Central memory CD8-positive, alpha-beta T cell (primary cell): ENCODE measurements at places on chromosomes 2 and 18.

DNA sequence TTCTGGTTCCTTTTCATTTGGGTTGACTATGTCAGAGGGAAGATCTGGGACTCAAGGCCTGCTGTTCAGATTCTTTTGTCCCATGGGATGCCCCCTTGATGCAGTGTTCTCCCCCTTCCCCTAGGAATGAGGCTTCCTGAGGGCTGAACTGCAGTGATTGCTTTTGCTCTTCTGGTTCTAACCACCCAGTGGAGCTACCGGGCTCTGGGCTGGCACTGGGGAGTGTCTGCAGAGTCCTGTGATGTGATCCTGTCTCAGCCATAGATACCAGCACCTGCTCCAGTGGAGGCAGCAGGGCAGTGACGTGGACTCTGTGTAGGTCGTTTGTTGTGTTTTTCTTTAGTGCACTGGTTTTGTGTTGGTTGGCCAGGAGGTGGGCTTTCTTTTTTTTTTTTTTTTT, 32.1 kb upstream of the RHOB start:
- no peak for DNase-seq

GRCh38 chr2:95342556-95343320, 45.6 kb downstream of the KCNIP3 start:
- no peak for DNase-seq

GRCh38 chr2:85706599-85707296, 12.6 kb downstream of the GNLY start:
- DNase-seq = no peak

DNA sequence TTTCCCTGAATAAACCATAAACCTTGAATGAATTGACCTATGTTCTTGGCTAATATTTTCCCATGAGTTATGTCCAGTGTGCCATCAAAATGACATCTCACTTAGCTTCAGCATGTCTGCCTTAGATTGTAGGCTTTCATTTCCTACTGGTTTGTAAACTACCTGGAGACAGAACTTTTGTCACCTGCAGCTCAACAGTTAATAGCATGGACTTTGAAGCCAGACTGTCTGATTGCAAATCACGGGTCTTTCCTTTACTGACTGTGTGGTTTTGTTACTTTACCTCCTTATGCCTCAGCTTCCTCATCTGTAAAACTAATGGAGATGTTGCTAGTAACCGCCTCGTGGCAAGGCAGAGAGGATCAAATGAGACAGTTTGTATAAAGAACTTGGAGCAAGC, 187.1 kb downstream of the SUCLG1 start:
- DNase-seq = no peak

- DNase-seq = no peak
Observed at GRCh38 chr18:49459404-49460171, 857 bp downstream of the DYM start.

DNA sequence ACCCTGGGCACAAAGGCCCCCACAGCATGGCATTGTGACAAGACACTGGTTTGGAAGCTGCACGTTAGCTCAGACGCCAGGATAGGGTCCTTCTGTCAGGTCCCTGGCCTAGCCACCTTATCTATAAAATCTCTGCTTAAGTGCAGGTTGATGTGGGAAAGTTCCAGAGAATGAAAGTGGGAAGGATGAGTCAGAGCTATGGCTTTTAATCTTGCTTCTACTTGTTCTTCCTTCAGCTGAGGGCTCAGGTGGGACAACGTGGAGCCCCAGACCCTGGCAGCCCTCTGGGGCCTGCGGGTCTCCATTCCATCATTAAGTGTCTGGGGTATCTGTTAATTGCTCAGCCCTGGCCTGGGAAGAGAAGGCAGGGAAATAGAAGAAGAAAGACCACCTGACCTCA, 64.5 kb downstream of the CELF4 start:
- no peak for DNase-seq

DNA sequence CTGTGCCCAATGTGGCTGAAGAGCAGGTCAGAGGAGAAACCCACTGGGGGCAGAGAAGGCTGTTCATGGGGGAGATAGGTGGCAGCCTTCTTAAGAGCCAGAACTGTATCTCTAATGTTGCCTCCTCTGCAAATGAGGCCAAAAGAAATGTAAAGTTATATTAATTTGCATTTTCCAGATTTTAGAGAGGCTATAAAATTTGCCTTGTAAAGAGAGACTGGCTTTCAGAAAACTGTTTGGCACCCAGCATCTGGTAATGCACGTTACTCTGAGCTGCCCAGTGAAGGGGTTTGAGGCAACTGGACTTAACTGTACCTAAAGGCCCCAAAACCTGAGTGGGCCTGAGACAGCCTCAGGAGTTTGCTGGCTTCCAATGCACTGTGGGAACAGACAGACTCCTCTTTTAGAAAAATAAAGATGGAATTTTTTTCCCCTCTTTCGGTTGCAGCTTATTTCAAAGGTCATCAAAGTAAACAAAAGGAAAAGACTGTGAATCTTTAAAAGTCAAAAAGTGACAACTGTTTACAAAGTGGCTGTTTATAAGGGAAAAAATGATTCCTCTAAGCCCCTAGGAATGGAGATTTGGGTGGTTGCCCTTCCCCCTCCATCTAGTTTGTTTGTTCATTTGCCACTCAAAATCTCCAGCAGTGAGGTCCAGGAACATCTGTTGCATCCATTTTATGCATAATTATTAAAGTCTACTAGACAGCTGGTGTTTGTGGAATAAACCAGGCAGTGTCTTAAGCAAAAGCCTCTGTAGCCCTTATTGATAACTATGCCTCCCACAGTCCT, 132.2 kb upstream of the ZFP36L2 start:
- DNase-seq = no peak

GRCh38 chr2:36530983-36531354, 67.0 kb downstream of the FEZ2 start:
- no peak for DNase-seq

DNA sequence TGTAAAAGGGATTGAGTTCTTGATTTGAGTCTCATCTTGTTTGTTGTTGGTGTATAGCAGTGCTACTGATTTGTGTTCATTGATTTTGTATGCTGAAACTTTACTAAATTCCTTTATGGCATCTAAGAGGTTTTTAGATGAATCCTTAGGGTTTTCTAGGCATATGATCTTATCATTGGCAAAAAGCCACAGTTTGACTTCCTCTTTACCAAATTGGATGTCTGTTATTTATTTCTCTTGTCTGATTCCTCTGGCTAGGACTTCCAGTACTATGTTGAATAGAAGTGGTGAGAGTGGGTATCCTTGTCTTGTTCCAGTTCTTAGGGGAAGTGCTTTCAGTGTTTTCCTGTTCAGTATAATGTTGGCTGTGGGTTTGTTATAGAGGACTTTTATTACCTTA, 4.8 kb downstream of the ANKAR start:
- DNase-seq = no peak

- no peak for DNase-seq
Observed at GRCh38 chr2:150672311-150672710, 184.8 kb upstream of the RND3 start.

DNA sequence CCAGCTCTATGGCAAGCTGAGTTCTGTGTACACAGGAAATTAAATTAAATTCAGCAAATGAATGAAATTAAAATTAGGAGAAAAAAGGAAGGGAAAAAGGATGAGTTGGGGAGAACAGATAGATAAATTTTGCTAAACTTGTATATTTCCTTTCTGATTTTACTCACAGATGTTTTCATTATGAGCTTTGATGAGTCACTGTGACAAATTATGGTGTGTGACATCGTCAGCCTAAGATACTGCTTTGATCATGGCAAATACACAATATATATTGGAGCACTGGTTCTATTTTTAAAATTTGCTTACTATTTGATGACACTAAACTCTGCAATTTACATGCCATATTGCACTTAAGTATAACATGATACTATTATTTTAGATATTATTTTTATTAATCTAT, 464.6 kb upstream of the SPHKAP start:
- no peak for DNase-seq

GRCh38 chr2:47422016-47422415, 19.1 kb downstream of the MSH2 start:
- no peak for DNase-seq

DNA sequence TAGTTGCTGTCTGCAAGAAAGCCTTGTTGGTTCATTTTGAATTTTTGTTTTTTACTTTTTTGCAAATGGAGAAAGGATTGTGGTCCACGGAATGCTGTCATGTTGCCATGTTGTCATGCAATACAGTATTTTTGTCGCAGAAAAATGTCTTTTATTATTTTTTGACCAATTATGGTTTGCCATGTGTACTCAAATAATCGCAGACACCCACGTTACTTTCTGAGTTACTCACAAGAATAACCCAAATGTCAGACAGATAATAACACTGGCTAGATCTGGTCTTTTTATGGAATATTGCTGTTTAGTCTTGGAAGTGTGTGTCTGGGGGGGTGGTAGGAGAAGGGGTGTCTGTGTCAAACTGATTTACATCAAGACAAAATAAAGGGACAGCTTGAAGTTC, 188.9 kb downstream of the LTBP1 start:
- no peak for DNase-seq

- peak; percentile 35 for DNase-seq
Observed at GRCh38 chr2:437756-438393, 150.0 kb upstream of the ALKAL2 start.

DNA sequence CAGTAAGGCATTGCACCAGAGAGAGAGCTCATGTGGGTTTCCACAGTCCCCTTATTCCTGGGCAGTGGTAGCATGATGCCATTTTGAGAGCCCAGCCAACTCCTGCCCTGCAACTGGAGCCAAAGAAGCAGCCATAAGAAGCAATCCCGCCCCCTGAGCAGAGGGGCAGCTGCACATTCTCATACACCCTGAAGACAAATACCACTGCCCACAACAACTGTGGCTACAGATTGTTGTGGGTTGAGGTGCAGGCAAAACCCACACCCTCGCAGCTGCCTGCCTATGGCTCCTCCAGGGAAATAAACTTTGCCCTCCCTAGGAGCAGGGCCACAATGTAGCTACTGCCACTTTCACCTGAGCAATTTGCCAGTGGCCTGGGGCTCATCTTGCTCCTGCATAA, 219.4 kb upstream of the NRXN1 start:
- no peak for DNase-seq

GRCh38 chr2:219537657-219538488, 5.7 kb downstream of the CHPF start:
- DNase-seq = no peak

- DNase-seq = no peak
Observed at GRCh38 chr2:126275098-126275497, 380.9 kb upstream of the GYPC start.

DNA sequence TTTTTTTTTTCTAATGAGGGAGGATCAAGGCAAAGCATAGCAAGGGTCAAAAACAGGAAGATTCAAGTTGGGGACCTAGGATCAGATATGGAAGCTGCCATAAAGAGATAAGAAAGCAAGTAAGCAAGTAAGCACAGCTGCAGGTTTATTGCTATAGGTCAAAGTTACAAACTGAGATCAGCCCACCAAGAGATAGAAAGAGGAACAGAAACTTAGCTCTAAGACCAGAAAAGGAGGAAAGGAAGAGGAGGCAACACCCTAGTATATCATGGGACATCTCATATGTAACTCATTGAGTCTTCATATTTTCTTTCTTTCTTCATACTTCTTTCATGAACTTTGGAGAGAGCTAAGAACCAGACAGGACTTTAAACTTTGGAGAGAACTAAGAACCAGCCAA, 295.9 kb upstream of the CRIM1 start:
- DNase-seq = no peak

- DNase-seq = no peak
Observed at GRCh38 chr2:236662231-236663185, 92.9 kb downstream of the ACKR3 start.

GRCh38 chr18:35517715-35518114, 20.0 kb upstream of the INO80C start:
- no peak for DNase-seq

- no peak for DNase-seq
Observed at GRCh38 chr2:163675388-163675787, 60.4 kb downstream of the FIGN start.

DNA sequence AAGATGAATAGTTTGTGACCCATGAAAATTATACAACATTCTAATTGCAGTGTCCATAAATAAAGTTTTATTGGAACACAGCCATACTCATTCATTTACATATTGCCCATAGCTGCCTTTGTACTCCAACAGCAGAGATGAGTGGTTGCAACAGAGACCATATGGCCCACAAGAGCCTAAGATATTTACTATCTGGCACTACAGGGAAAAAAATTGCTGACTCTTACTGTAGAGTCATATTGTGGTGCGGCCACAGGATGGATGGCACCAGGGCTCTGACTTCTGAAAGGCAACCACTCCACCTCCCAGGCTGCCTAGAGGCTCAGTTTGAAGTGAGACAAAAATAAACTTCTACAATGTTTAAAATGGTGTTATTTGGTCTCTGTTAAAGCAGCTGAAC, 404.0 kb upstream of the ATP5MC3 start:
- no peak for DNase-seq

DNA sequence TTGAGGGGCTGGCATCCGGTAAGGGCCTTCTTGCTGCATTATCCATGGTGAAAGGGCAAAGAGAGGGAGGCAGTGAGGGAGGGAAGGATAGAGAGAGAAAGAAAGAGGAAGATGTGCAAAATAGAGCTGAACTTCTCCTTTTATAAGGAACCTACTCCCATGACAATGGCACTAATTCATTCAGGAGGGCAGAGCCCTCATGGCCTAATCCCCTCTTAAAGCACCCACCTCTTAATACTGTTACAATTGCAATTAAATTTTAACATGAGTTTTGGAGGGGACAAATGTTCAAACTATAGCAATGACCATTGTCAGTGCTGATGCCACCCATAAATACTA, 60.2 kb downstream of the CXCR4 start:
- DNase-seq = no peak

DNA sequence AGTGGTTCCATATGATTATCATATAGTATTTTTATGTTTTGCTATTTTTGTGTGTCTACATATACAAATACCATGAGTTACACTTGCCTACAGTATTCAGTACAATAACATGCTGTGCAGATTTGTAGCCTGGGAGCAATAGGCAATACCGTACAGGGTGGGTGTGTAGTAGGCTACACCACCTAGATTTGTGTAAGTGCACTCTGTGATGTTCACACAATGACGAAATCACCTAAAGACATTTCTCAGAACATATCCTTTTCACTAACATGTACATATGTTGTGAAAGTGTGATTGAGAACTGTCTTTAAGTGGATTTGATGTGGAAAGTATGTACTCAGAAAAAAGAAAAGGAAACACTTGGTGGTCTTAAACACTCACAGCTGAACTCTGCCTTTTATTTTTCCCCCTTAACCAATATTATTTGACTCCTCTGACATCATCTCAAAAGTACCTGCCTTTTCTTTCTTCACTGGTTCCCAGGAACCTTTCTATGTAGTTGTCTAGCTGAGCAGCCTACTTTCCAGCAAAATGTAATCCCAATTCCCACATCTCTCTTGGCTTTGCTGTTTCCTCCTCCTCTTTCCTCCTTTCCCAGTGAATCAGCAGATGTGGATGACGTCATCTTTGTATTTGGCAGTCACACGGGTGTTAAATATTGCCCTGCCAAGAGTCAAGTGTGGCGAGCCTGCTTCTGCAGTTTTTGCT, 47.7 kb downstream of the OSBPL6 start:
- DNase-seq = no peak

DNA sequence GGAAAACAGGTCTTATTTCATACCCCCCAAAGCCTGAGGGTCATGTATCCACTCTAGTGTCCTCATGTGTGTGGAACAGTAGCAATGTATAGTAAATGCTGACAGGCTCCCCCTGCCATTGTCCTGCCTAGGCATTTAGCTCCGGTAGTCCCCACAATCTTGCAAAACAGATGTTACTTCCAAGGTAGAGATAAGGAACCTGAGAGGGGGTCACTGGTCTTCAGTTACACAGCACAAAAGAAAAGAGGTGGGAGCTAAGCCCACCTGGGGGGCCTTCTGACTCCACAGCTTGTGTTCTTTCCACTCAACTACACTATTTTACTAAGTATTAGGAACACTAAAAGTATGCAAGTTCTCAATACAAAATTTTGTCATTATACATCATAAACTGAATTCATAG, 17.4 kb upstream of the FECH start:
- DNase-seq = no peak

- DNase-seq = no peak
Observed at GRCh38 chr18:39781565-39781964, 2173.5 kb upstream of the PIK3C3 start.
